ENCODE measurements at places on chromosomes 4 and X. TPM values are rescaled to one million over a fixed set of nuclear protein-coding genes. Genes with fewer than 3 reads are reported as not detected.

GRCh38 chrX:49096419-49096818 lies 16.7 kb upstream of the WDR45 start:
- no peak overlapping the region for H3K4me3 ChIP-seq
- no peaks in the 10 kb centered on the region for H3K36me3 ChIP-seq
- no peaks in the 10 kb centered on the region for H3K4me1 ChIP-seq
- no peak for DNase-seq

Gene PRR32
- polyA plus RNA-seq: not detected

GRCh38 chr4:153825691-153826090 lies 36.8 kb upstream of the SFRP2 start:
- H3K4me3 ChIP-seq: no peak overlapping the region
- no peaks in the 10 kb centered on the region for H3K36me3 ChIP-seq
- no peaks in the 10 kb centered on the region for H3K27me3 ChIP-seq

DNA sequence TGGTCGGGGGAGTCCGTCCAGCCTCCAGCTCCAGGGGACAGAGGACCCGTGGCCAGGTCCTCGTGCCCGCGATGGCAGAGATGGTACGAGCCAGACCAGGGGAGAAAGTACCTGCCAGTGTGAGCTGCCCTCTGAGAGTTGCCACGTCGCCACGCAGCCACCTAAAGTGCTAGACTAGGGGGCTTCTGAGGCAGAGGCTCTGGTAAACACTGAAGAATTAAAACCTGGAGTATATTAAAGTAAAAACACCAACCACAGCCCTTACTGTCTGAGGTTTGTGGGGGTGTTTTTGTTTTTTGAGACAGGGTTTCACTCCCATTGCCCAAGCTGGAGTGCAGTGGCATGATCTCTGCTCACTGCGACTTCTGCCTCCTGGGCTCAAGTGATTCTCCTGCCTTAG lies 60.1 kb upstream of the SORCS2 start:
- no peaks in the 10 kb centered on the region for H3K36me3 ChIP-seq
- no peak overlapping the region for H3K27ac ChIP-seq

Gene HMX1
- polyA plus RNA-seq: not detected

DNA sequence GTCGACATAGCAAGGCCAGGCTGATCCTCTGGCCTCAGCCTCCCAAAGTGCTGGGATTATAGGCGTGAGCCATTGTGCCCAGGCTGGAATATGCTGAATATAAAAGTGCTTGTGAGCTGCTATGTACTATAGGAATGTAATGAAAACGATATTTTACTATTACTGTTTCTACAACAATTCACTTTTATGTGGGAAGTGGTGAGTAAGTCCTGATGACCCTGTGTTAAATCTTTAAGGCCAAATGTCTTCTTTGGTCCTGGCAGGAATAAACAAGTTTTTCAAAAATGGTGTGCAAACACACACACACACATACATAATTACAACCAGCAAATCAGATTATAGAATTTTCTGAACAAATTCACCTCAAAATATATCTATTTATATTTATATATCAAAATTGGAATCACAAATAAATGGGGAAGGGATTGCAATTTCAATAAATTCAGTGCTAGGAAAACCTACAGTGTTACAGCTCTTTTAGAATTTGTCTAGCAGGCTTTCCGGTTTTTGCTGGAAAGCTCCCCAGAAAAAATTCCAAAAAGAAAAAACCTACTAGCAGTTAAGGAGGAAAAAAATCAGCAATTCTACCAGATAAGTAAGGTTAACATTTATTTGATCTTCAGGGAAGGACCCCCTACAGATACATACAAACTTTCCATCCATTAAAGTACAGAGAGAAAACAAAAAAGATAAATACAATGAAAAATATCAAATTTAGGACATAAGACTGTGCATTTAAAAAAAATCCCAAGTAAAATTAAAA lies 17.9 kb downstream of the SMIM14 start:
- H3K27me3 ChIP-seq: no peaks in the 10 kb centered on the region
- peak overlapping the region; percentile 66 for H3K27ac ChIP-seq
- H3K36me3 ChIP-seq: no peaks in the 10 kb centered on the region
- H3K4me3 ChIP-seq: no peak overlapping the region

DNA sequence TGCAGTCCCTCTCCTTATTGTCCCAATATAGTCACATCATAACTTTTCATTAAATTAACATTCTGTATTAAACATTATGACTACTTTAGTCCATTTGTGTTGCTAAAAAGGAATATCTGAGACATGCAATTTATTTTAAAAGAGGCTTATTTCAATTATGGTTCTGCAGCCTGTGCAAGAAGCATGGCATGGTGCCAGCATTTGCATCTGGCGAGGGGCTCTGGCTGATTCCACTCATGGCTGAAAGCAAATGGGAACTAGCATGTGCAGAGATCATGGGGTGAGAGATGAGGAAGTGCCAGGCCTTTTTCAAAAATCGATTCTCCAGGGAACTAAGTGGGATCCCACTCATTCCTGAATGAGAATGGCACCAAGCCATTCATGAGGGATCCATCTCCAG lies 476.3 kb upstream of the RPS6KA3 start:
- no peak overlapping the region for H3K27ac ChIP-seq
- H3K4me1 ChIP-seq: no peaks in the 10 kb centered on the region
- no peak overlapping the region for H3K4me3 ChIP-seq
- no peaks in the 10 kb centered on the region for H3K36me3 ChIP-seq
- no peak for DNase-seq

GRCh38 chrX:78119521-78120227 lies 15.6 kb downstream of the PGK1 start:
- H3K27ac ChIP-seq: no peak overlapping the region
- H3K4me3 ChIP-seq: no peak overlapping the region
- DNase-seq: no peak
- H3K4me1 ChIP-seq: no peaks in the 10 kb centered on the region

- no peak for DNase-seq
- no peak overlapping the region for H3K4me3 ChIP-seq
These were observed 230.8 kb downstream of the CFAP299 start for GRCh38 chr4:80566203-80566872.

GRCh38 chr4:121227341-121227792 lies 63.2 kb upstream of the TNIP3 start:
- H3K27me3 ChIP-seq: no peaks in the 10 kb centered on the region
- no peaks in the 10 kb centered on the region for H3K36me3 ChIP-seq
- H3K4me1 ChIP-seq: no peaks in the 10 kb centered on the region
- DNase-seq: no peak

GRCh38 chrX:68163441-68163840 lies 269.9 kb downstream of the OPHN1 start:
- no peaks in the 10 kb centered on the region for H3K36me3 ChIP-seq
- DNase-seq: no peak
- H3K27me3 ChIP-seq: no peaks in the 10 kb centered on the region
- no peak overlapping the region for H3K27ac ChIP-seq
- H3K4me3 ChIP-seq: no peak overlapping the region
- no peaks in the 10 kb centered on the region for H3K4me1 ChIP-seq

GRCh38 chr4:84994280-84994679 lies 27.8 kb upstream of the WDFY3 start:
- H3K4me3 ChIP-seq: no peak overlapping the region
- no peak overlapping the region for H3K27ac ChIP-seq
- no peaks in the 10 kb centered on the region for H3K27me3 ChIP-seq
- no peaks in the 10 kb centered on the region for H3K4me1 ChIP-seq

Gene FHIP1A
- polyA plus RNA-seq: 0.77 TPM

All from ovary (tissue), 10 donors.